ENCODE measurements at places on chromosomes 2 and 18. TPM values are rescaled to one million over a fixed set of nuclear protein-coding genes. Genes with fewer than 3 reads are reported as not detected.

GRCh38 chr2:1450915-1451314 is 37.7 kb downstream of the TPO start:
- H3K4me3 ChIP-seq, result no peak overlapping the region
- no peak overlapping the region for H3K27ac ChIP-seq
- DNase-seq, result no peak
- H3K27me3 ChIP-seq, result no peaks in the 10 kb centered on the region

- no peak for DNase-seq
- H3K4me3 ChIP-seq, result peak overlapping the region; percentile 52
- H3K27me3 ChIP-seq, result no peaks in the 10 kb centered on the region
- peak overlapping the region; percentile 92 for H3K27ac ChIP-seq
- peaks cover 68% of the 10 kb centered on the region for H3K4me1 ChIP-seq
- H3K36me3 ChIP-seq, result no peaks in the 10 kb centered on the region
Measured at GRCh38 chr2:54559006-54559445, 102.9 kb downstream of the SPTBN1 start.

Gene GPR35
- 3.9 TPM for total RNA-seq

DNA sequence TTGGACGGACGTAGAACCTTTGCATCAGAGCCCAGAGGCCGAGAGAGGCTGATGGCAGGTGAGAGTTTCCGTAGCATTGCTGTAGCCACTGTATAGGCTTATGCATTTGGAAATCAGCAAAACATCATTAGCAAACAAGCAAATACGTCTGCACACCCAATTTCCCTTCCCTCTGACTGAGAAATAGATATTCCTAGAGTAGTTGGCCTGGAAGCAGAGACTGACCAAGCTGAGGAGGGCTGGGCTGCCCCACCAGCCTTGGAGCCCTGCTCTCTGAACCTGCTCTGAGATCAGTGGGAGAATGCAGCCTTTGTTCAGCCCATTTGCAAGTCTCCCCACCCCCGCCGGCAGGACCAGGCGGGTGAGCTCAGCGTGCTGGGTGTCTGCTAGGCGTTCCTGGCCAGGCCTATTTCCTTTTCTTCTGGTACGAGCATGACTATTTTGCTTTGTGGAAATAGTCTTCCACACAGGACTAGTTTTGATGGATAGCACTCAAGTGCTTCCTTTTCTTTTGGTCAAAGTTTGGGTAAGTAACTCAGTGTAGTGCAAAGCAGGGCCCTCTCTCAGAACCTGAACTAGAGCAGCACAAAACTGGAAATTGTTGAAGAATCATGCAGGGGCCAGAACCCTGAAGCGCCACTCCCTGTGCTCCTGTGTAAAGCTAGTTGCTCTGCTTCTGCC is 21.9 kb upstream of the RNF149 start:
- DNase-seq, result no peak
- H3K4me3 ChIP-seq, result no peak overlapping the region
- H3K4me1 ChIP-seq, result peaks cover 23% of the 10 kb centered on the region
- H3K36me3 ChIP-seq, result no peaks in the 10 kb centered on the region

Gene RBM43
- total RNA-seq, result 3.9 TPM

Gene OR6B3
- not detected for total RNA-seq

DNA sequence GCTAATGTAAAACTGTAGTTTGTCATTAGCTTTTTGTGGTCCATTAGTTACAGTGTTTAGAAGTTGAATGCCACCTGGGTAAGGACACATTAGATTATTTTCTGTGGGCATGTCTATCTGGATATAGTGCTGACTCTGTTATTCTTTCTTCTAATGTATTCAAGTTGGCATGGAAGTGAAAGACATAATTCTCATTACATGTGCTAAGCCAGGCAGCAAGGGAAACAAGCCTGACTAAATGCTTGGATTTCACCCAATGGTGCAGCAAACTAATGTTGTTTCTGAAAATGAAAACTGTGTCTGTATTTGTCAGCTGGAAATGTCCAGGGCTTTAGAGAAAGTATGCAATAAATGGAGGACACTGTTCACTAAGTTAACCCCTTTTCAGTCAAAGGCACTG is 100.7 kb downstream of the NUP35 start:
- no peaks in the 10 kb centered on the region for H3K4me1 ChIP-seq
- no peak overlapping the region for H3K27ac ChIP-seq
- no peak for DNase-seq
- H3K4me3 ChIP-seq, result no peak overlapping the region

Gene MAP3K19
- not detected for total RNA-seq

- H3K36me3 ChIP-seq, result no peaks in the 10 kb centered on the region
- H3K27ac ChIP-seq, result no peak overlapping the region
- H3K27me3 ChIP-seq, result no peaks in the 10 kb centered on the region
- no peak for DNase-seq
- no peaks in the 10 kb centered on the region for H3K4me1 ChIP-seq
Measured at GRCh38 chr2:139652385-139652784, 872.2 kb upstream of the NXPH2 start.

- H3K27me3 ChIP-seq, result no peaks in the 10 kb centered on the region
- H3K4me1 ChIP-seq, result no peaks in the 10 kb centered on the region
- no peaks in the 10 kb centered on the region for H3K36me3 ChIP-seq
- no peak overlapping the region for H3K27ac ChIP-seq
- H3K4me3 ChIP-seq, result no peak overlapping the region
- DNase-seq, result no peak
Measured at GRCh38 chr2:221133941-221134340, 438.2 kb downstream of the EPHA4 start.

DNA sequence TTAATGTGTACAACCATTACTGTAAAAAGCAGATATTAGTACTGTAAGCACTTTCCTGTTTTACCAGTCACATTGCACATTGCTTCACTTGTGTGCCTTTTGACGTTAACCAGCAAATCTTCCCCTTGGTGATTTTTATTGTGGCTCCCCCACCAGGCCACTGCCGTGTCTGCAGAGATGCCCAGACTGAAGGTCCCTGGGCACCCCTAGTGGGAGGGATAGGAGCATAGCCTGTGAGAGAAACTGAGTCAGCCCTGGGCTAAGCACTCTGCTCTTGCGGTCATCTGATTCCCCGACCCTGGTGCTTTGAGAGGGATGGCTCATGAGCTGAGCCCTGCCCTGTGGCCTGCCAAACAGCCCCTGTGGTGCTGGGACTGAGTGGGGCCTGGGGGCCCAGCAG is 73.4 kb downstream of the INPP4A start:
- peaks cover 7% of the 10 kb centered on the region for H3K36me3 ChIP-seq
- peaks cover 27% of the 10 kb centered on the region for H3K4me1 ChIP-seq
- no peak for DNase-seq
- no peaks in the 10 kb centered on the region for H3K27me3 ChIP-seq
- no peak overlapping the region for H3K4me3 ChIP-seq
